ENCODE measurements at places on chromosomes 13 and 19.

DNA sequence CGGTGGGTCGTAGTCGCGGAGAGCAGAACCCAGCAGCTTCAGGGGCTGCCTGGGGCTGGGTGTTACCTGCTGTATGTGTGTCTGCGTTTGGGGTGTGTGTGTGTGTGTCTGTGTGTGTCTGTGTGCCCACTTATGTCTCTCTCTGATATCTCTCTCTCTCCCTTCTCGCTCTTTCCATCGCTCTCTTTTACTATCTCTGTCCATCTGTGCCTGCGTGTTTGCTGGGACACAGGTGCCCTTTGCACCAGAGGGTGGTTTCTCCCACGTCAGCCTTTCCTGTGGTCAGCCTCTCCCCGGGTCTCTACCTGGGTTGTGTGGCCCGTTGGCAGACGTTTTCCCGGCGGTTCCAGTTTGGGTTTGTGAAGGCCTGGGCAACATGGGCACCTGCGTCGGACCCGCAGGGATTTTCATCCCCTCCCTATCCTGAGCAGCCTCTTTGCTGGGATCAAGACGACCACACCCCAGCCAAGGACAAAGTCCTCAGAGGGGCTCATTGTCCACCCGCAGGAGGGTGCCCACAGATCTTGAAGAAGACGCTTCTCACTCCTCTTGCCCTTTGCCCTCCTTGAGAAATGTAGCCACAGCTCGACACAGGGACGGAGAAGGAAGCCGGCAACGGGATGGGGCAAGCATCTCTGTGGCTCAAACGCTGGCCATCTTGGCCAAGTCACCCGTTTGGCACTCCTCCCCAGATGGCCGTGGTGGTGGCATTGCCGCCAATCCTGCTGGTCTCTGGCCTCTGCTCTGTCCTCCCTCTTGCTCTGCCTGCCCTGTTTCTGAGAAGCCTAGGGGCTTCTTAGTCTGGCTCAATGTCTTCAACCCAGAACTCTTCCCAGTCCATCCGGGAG, 43.3 kb downstream of the ZNF146 start:
- no peak for DNase-seq

- no peak for DNase-seq
These were observed 46.8 kb upstream of the SACS start for GRCh38 chr13:23480324-23480723.

DNA sequence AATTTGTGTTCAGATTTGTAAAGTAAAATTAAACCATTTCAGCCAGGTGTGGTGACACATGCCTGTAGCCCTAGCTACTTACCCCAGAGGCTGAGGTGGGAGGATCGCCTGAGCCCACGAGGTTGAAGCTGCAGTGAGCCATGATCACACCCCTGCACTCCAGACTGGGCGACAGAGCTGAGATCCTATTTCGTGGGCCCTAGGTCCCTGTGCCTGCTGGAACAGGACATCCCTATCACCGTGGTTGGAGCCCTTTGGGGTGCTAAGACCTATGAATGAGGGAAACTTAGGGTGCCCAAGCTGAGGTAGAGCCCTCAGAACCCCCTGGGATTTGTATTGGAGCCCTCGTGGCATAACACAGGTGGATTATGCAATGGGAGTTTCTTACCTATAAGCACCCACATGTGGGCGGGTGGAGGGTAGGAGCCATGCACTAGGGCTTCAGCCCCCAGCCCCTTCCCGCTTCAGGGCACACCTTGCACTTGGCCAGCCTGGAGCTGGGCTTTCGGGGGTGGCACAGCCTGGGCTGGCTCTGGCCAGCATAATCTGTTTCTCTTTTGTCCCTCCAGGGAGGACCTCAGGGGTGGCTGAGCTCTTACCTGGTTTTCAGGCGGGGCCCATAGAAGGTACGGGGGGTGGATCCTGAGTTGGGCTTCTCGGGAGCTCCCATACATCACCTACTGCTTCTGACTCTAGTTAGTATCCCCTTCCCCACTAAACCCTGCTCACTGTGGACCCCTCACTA, 7.2 kb upstream of the USF2 start:
- no peak for DNase-seq

GRCh38 chr13:111213964-111214726, 99.0 kb downstream of the ARHGEF7 start:
- no peak for DNase-seq

- DNase-seq: peak; percentile 9
These were observed 81.7 kb upstream of the ARHGEF7 start for GRCh38 chr13:111033172-111034130.

GRCh38 chr19:53101518-53101917, 1.7 kb downstream of the ZNF160 start:
- peak; percentile 11 for DNase-seq
